ENCODE measurements at places on chromosomes 6 and 20. TPM values are rescaled to one million over a fixed set of nuclear protein-coding genes. Genes with fewer than 3 reads are reported as not detected.
A peak's percentile ranks its signal among the peaks of the same experiment; 100 is the strongest.

- no peak for DNase-seq
These were observed 56.4 kb downstream of the NDUFAF5 start for GRCh38 chr20:13841206-13841605.

GRCh38 chr6:129186988-129187387 lies 304.1 kb downstream of the LAMA2 start:
- DNase-seq: peak; percentile 90

DNA sequence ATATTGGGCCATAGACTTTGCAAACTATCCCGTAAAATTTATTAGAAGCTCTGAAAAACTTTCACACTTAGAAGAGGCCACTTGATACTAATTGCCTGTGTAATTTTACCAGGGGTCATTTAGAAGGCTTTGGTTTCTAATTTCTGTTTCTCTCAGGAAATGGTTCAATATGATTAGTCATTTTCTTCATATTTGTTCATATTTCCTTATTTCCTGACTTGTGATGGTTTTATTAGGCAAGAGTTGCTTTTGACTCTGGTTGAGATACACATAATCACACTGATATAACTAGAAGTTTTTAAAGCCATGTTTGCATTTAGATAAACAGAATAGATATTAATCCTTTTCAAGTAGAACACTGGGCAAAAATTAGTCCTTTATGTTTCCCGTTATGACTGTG lies 11.8 kb upstream of the HBS1L start:
- DNase-seq: no peak

- no peak for DNase-seq
These were observed 1044.7 kb downstream of the GRIK2 start for GRCh38 chr6:102438171-102438570.

GJA10 gene
- not detected for total RNA-seq

GRCh38 chr6:138597336-138597735 lies 98.0 kb upstream of the NHSL1 start:
- DNase-seq: no peak

DNA sequence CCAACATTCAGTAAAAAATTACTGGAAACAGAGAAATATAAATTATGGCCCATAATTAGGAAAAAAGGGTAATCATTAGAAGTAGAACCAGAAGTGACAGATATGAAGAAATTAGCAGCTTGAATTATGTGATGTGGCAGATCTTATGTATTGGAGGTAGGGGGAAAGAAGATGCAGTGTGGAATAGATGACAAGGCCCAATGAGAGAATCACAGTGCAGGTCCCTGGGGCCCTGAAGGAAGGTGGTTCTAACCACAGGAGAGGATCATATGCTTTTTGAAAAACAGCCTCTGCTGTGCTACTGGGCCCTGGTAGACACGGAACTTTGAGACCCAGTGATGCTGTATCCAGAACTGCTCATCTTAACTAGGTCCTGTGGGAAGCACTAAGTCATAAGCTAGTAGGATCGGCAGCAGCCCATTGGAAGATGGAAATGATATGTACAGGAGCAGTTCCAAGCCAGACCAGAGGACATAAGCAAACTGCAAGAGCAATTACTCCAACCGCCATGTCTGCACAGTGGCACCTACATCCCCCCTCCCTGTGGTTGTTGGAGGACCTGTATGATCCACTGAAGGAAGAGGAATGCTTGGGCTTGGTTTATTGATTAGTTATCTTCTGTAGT lies 14.2 kb downstream of the HEBP2 start:
- no peak for DNase-seq

BHLHE23 gene
- total RNA-seq: not detected

- no peak for DNase-seq
These were observed 84.4 kb downstream of the SAMD3 start for GRCh38 chr6:130138116-130138908.

- no peak for DNase-seq
These were observed 3.3 kb downstream of the ENTPD6 start for GRCh38 chr20:25198663-25199383.

- DNase-seq: peak; percentile 9
These were observed 614.2 kb downstream of the TENT5A start for GRCh38 chr6:81138236-81138635.

TGM3 gene
- total RNA-seq: not detected

CNKSR3 gene
- 19.4 TPM for total RNA-seq

GRCh38 chr20:64058536-64058935 lies 4.5 kb upstream of the TCEA2 start:
- peak; percentile 45 for DNase-seq

- no peak for DNase-seq
These were observed 1.7 kb downstream of the RNF5 start for GRCh38 chr6:32179766-32180405.

GRCh38 chr6:45001663-45002062 lies 326.5 kb upstream of the RUNX2 start:
- no peak for DNase-seq

DNA sequence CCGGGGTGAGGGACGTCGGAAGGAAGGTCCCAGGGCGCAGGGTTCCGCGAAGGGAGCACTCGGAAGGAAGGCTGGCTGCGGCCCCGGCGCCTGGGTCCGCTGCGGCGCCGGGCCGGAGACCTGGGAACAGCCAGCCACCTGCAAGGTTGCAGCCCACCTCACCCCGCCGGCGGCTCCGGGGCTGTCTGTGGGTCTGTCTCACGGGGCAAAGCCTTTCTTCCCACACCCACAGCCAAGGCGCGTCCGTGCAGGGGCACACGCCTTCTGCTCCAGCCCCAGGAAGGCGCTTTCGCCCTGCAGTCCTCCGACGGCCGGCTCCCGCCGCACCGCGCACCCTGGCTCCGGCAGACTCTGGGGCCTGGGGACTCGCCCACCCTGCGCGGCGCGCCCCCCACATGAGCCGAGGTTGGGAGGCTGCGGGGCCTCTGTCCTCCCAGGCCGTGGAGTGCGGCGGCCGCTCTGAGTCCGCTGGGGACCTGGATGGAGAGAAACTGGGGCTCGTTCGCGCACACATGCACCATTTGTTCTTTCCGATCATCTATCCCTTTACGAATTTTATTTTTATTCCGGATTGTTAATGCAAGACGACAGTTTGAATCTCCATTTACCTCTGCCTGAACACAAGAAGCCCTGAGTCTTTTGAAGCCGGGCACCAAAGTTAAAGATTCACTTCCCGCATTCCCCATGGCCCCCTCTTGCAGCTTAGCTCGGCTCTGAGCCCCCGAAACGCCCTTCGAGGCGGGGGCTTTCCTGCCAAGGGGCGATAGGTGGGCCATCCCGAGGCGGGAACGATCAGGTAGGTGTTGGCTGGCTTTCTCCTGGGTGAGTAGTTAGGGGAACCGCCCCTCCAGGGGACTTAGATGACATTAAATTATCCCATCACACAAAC lies 4.5 kb upstream of the FOXC1 start:
- no peak for DNase-seq

ZC2HC1B gene
- total RNA-seq: not detected

EDN3 gene
- total RNA-seq: not detected

STMND1 gene
- not detected for total RNA-seq

SLC17A3 gene
- not detected for total RNA-seq

- peak; percentile 80 for DNase-seq
These were observed 712 bp downstream of the RXRB start for GRCh38 chr6:33199687-33200218.

DNA sequence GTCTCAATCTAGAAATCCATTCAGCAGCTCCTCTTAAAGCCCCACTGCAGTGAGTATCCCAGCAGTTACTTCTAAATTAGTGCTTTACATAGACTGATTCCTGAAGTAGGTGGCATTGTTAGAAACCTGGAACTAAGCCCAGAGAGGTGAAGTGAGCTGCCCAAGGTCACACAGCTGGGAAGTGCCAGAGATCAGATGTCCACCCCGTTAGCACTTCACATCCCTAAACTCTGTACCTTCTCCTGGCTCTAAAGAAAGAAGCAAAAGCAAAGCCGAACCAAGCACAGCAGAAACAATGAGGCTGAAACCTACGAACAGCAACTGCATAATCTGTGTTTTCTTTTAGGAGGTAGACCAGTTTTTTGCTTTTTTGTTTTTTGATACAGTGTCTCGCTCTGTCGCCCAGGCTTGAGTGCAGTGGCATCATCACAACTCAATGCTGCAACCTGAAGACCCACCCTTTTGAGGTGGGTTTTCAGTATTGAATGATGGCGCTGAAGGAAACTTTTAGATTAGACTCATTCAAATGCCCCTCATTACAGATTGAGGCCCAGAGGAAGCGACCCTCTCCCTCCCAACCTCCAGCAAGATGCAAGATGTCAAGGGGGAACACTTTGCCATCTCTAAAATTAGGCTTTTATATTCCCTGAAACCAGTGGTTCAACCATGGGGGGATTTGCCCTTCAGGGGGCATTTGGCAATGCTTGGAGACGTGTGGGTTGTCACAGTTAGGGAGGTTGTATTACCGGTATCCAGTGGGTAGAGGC lies 3.2 kb upstream of the ZMYND8 start:
- no peak for DNase-seq

CFB gene
- 7.8 TPM for total RNA-seq

DNA sequence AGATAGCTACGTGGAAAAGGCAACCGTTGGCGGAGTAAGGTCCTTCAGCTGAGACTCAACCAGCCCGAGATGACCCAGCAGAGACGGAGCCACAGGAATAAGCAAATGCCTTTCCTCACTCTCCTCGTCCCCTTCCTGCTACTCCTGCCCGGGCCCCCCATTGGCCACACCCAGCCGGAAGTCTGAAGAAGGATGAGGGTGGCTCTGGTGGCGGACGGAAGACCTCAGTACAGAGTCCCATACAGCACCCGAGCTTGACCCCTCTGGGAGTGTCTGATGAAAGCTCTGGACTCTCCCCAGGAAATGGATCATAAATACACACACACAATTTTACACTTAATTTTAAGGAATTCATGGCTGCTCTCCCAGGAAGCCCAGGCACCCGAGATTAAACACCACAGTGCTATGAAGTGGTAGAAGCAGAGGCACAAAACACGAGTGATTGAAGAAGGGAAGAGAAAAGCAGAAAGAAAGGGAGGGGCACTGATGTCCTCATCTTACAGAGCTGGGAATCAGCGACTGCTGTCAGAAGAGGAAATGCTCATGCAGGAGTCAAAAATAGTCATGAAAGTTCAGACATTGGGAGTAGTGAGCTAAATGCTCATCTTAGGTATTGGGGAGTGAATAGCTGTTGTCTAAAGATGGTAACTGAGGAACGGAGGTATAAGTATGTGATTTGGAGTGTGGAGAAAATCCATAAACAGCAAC lies 125.6 kb downstream of the BANF2 start:
- DNase-seq: no peak

ADGRG6 gene
- total RNA-seq: 8.8 TPM

TP53TG5 gene
- total RNA-seq: not detected

DNA sequence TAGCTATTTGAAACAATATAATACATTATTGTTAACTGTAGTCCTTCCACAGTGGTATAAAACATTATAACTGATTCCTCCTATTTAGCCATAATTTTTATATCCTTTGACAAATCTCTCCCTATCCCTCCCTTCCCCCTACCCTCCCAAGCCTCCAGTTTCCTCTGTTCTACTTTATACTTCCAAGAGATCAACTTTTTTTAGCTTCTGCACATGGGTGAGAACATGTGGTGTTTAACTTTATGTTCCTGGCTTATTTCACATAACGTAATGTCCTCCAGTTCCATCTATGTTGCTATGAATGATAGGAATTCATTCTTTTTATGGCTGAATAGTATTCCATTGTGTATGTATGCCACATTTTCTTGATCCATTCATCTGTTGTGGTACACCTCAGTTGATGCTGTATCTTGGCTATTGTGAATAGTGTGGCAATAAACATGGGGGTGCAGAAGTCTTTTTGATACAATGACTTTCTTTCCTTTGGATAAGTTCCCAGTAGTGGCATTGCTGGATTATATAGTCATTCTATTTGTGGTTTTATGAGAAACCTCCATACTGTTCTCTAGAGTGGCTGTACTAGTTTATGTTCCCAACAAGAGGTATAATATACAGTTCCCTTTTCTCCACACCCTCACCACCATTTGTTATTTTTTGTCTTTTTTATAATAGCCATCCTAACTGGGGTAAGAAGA lies 205.0 kb downstream of the KCNQ5 start:
- DNase-seq: peak; percentile 98

GRM4 gene
- total RNA-seq: not detected

GRCh38 chr6:145031001-145031400 lies 704.3 kb downstream of the EPM2A start:
- no peak for DNase-seq

DNA sequence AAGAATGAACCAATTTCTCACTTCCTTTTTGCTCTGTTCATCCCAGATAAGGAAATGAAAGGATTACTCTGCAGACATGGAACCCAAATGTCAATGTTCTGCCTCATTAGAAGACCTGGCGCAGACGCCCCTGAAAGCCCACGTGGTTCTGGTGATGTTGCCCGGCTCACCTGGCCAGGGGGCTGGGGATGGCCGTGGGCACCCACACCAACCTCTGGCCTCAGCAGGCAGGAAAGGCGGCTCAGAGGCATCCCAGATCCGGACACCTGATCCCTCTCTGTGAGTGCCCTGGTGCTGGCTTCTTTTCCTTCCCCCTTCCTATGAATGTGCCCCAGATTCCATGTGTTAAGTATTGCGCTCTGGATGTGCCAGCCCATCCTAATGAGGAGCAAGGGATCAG lies 33.6 kb downstream of the CDH4 start:
- no peak for DNase-seq

- DNase-seq: no peak
These were observed 7.0 kb upstream of the RREB1 start for GRCh38 chr6:7100753-7101081.

All from M059J (cell line).